A549 treated with Mapracorat at 1 μM for 4 hours (cell line): ENCODE measurements at places on chromosomes 5 and 9. TPM values are rescaled to one million over a fixed set of nuclear protein-coding genes. Genes with fewer than 3 reads are reported as not detected.

Gene BHMT
- not detected in 5 replicates for total RNA-seq

Gene TMEM215
- total RNA-seq, result 0.04 TPM in 1 of 5 replicates, not detected in the others

Gene OLFML2A
- total RNA-seq, result 19.1 to 31.2 TPM (median 27.9 TPM) in 5 replicates

Gene LCN9
- not detected in 5 replicates for total RNA-seq

Gene PCDHB16
- 0.05 to 0.08 TPM (median 0.05 TPM) in 4 of 5 replicates, not detected in the other for total RNA-seq

Gene PHPT1
- 279 to 323 TPM (median 297 TPM) in 5 replicates for total RNA-seq

Gene IL13
- 0.11 to 0.14 TPM in 2 of 5 replicates, not detected in the others for total RNA-seq

Gene FOXD4L3
- 0.08 to 0.16 TPM (median 0.10 TPM) in 3 of 5 replicates, not detected in the others for total RNA-seq

Gene SLC34A1
- not detected in 5 replicates for total RNA-seq

Gene CAVIN4
- 0.26 to 0.56 TPM (median 0.42 TPM) in 5 replicates for total RNA-seq

Gene C5orf46
- 0.29 to 0.44 TPM in 2 of 5 replicates, not detected in the others for total RNA-seq

Gene COQ4
- 52.3 to 65.2 TPM (median 57.5 TPM) in 5 replicates for total RNA-seq

Gene PCDHGB3
- total RNA-seq, result 0.10 to 0.31 TPM (median 0.21 TPM) in 5 replicates

Gene SOX30
- total RNA-seq, result not detected in 5 replicates

Gene SLC46A2
- not detected in 5 replicates for total RNA-seq

Gene SPEF2
- 1.7 to 3.4 TPM (median 2.3 TPM) in 5 replicates for total RNA-seq

Gene GARIN3
- not detected in 5 replicates for total RNA-seq

Gene PAM
- total RNA-seq, result 20.1 to 27.5 TPM (median 22.8 TPM) in 5 replicates

Gene PRRX2
- 5.4 to 9.8 TPM (median 9.4 TPM) in 5 replicates for total RNA-seq
